ENCODE measurements at places on chromosomes 3 and 15.

- no peaks in the 10 kb centered on the region for H3K27me3 ChIP-seq
- H3K27ac ChIP-seq, result no peak overlapping the region
- H3K4me1 ChIP-seq, result no peaks in the 10 kb centered on the region
- no peak overlapping the region for H3K4me3 ChIP-seq
Measured at GRCh38 chr3:45545476-45545875, 49.1 kb upstream of the LIMD1 start.

GRCh38 chr3:170907637-170908234, 701 bp downstream of the EIF5A2 start:
- H3K36me3 ChIP-seq, result no peaks in the 10 kb centered on the region
- peaks cover 6% of the 10 kb centered on the region for H3K4me1 ChIP-seq
- H3K4me3 ChIP-seq, result peak overlapping the region; percentile 86

DNA sequence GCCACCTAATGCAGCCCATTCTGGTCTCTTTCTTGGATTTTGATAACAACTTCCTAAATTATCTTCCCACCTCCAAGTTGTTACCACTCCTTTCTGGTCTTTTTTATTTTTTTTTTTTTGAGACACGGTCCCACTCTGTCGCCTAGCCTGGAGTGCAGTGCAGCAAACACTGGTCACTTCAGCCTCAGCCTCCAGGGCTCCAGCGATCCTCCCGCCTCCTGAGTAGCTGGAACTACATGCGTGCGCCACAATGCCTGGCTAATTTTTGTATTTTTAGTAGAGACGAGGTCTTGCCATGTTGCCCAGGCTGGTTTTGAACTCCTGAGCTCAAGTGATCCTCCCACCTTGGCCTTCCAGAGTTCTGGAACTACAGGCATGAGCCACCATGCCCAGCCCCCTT, 92.8 kb upstream of the BHLHE40 start:
- no peak overlapping the region for H3K4me3 ChIP-seq
- H3K4me1 ChIP-seq, result no peaks in the 10 kb centered on the region
- H3K36me3 ChIP-seq, result no peaks in the 10 kb centered on the region
- no peak overlapping the region for H3K27ac ChIP-seq

- H3K4me3 ChIP-seq, result no peak overlapping the region
- no peak overlapping the region for H3K27ac ChIP-seq
- no peaks in the 10 kb centered on the region for H3K36me3 ChIP-seq
- DNase-seq, result no peak
- H3K4me1 ChIP-seq, result no peaks in the 10 kb centered on the region
- no peaks in the 10 kb centered on the region for H3K27me3 ChIP-seq
Measured at GRCh38 chr3:129033151-129033550, 27.4 kb upstream of the GP9 start.

- no peak overlapping the region for H3K27ac ChIP-seq
- DNase-seq, result no peak
- H3K27me3 ChIP-seq, result no peaks in the 10 kb centered on the region
- H3K4me3 ChIP-seq, result no peak overlapping the region
- no peaks in the 10 kb centered on the region for H3K36me3 ChIP-seq
- no peaks in the 10 kb centered on the region for H3K4me1 ChIP-seq
Measured at GRCh38 chr15:85047271-85047948, 65.8 kb downstream of the PDE8A start.

DNA sequence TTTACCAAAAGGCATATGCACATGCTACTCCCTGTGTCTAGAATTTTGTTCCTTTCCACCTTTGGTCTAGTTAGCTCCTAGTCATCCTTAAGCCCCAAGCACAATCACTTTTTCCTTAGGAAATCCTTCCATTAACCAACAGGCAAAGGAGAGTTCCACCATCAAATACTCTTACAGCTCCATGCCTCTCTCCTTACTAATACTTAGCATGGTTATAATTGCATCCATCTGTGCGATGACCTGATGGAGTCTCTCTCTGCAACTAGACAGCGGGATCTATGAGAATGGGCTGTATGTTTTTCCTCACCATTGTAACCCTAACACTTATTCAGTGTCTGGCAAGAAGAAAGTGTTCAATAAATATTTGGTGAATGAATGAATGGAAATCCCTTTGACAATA, 69.3 kb upstream of the SMAD3 start:
- no peak overlapping the region for H3K27ac ChIP-seq
- DNase-seq, result no peak
- no peaks in the 10 kb centered on the region for H3K4me1 ChIP-seq
- no peaks in the 10 kb centered on the region for H3K36me3 ChIP-seq
- H3K27me3 ChIP-seq, result no peaks in the 10 kb centered on the region

DNA sequence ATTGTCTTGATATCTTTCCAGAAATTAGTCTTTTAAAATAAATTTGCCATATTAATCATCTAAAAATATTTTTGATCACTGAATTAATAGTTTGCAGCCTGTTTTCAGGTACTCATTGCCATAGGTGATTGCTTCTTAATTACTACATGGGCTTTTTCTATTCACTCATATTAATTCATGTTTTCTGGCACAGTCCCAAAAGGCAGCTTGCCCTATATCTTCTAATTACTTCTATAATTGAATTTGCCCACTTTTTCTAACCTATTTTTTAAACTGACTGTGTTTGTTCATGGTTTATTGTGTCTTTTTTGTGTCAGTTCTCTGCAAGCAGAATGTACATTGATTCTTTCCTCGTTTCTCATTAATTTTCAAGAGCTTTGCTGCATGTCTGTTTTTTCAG, 85.7 kb upstream of the SOX2 start:
- no peak overlapping the region for H3K4me3 ChIP-seq
- no peak overlapping the region for H3K27ac ChIP-seq
- no peaks in the 10 kb centered on the region for H3K4me1 ChIP-seq
- no peaks in the 10 kb centered on the region for H3K27me3 ChIP-seq
- H3K36me3 ChIP-seq, result no peaks in the 10 kb centered on the region
- DNase-seq, result no peak

GRCh38 chr15:80155001-80155377, 2.2 kb downstream of the FAH start:
- peaks cover 15% of the 10 kb centered on the region for H3K4me1 ChIP-seq
- peaks cover 20% of the 10 kb centered on the region for H3K36me3 ChIP-seq
- no peak for DNase-seq
- no peak overlapping the region for H3K4me3 ChIP-seq

GRCh38 chr15:61421938-61422337, 192.8 kb upstream of the RORA start:
- H3K4me1 ChIP-seq, result no peaks in the 10 kb centered on the region
- no peak overlapping the region for H3K27ac ChIP-seq
- no peaks in the 10 kb centered on the region for H3K36me3 ChIP-seq
- no peak for DNase-seq
- no peaks in the 10 kb centered on the region for H3K27me3 ChIP-seq

DNA sequence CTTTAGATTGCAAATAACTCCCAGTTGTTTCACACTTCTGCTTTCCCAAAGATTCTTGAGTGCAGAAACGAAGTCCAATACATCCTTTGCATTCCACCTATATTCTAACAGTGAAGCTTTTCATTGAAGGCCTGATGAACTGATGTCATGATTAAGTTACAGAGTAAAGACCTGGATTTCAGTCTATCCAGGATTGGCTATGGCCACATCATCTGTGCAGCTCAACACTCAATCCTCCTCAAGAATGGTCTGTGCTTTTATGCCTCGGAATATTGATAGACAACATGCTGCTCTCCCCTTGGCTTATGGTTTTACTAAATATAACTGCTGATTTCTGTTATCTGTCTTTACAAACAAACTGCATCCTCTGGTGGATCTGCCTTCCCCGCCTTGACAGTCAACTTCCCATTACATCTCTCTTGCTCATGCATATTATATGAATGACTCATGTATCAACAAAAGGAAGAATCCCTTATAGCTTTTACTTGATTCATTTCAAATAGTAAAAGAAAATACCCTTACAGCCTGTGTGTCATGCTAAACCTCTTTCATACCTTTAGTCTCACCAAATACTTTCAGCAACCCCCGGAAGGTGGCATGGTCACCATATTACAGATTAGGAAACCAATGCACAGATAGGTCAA, 59.5 kb downstream of the SCN11A start:
- DNase-seq, result no peak
- no peak overlapping the region for H3K27ac ChIP-seq
- no peak overlapping the region for H3K4me3 ChIP-seq
- no peaks in the 10 kb centered on the region for H3K36me3 ChIP-seq

DNA sequence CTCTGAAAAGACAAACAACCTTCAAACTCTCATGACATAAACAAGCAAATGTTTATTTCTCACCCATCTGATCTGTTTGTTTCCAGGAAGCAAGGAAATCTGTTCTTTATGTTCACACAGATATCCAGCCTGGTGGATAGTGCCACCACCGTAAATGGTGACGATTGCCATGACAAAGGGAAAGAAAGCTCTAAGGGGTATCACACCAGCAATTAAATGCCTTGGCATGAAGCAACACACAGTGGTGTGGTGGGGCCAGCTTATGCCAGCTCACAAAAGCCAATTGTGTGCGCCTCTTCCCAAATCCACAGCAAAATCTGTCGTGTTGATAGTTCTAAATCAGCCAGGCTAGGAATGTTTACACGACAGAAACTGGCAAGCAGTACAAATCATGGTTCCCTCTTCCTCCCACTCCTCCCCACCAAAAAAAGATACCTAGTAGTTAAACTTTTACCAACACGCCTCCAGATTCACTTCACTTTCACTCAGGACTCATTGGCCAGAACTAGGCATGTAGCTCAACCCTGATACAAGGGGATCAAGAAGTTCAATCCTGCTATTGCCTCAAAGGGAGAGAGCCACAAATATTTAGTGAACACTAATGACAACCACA, 189.2 kb upstream of the SLCO3A1 start:
- no peaks in the 10 kb centered on the region for H3K4me1 ChIP-seq
- DNase-seq, result no peak
- no peaks in the 10 kb centered on the region for H3K36me3 ChIP-seq
- no peak overlapping the region for H3K4me3 ChIP-seq

- H3K4me3 ChIP-seq, result no peak overlapping the region
- no peaks in the 10 kb centered on the region for H3K36me3 ChIP-seq
- no peak for DNase-seq
- H3K4me1 ChIP-seq, result peaks cover 7% of the 10 kb centered on the region
- H3K27ac ChIP-seq, result no peak overlapping the region
- no peaks in the 10 kb centered on the region for H3K27me3 ChIP-seq
Measured at GRCh38 chr3:69791919-69792399, 52.7 kb downstream of the MITF start.

GRCh38 chr3:70224337-70224736, 88.1 kb downstream of the MDFIC2 start:
- no peaks in the 10 kb centered on the region for H3K4me1 ChIP-seq
- no peak overlapping the region for H3K4me3 ChIP-seq
- no peak for DNase-seq

DNA sequence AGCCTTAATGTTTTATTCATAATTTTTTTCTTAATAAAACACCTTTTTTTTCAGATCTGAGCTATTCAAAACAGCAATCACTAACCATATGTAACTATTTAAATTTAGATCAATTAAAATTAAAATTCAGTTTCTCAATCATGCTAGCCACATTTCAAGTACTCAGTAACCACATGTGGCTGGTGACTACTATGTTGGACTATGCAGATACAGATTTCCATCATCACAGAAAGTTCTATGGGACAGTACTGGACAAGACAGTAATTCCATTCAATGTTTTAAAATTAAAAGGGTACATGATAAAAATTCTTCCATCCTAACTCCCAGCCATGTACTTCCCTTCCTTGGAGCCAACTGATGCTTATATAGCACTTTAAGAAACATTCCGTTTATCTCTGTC, 119.3 kb downstream of the GLDN start:
- H3K27ac ChIP-seq, result no peak overlapping the region
- no peaks in the 10 kb centered on the region for H3K4me1 ChIP-seq
- H3K4me3 ChIP-seq, result no peak overlapping the region

GRCh38 chr15:73906346-73907034, 19.8 kb upstream of the LOXL1 start:
- no peak overlapping the region for H3K4me3 ChIP-seq
- H3K4me1 ChIP-seq, result no peaks in the 10 kb centered on the region
- H3K27me3 ChIP-seq, result no peaks in the 10 kb centered on the region
- DNase-seq, result no peak
- H3K36me3 ChIP-seq, result no peaks in the 10 kb centered on the region

Measured in ascending aorta (tissue), 2 donors.